ENCODE measurements at places on chromosomes 7 and 10. TPM values are rescaled to one million over a fixed set of nuclear protein-coding genes. Genes with fewer than 3 reads are reported as not detected.

- H3K4me3 ChIP-seq, result no peak overlapping the region
- H3K27me3 ChIP-seq, result no peaks in the 10 kb centered on the region
- no peaks in the 10 kb centered on the region for H3K4me1 ChIP-seq
Measured at GRCh38 chr10:670990-671389, 18.5 kb downstream of the DIP2C start.

GRCh38 chr7:107744345-107744750, 406 bp downstream of the CBLL1 start:
- H3K4me1 ChIP-seq, result peaks cover 26% of the 10 kb centered on the region
- H3K27me3 ChIP-seq, result no peaks in the 10 kb centered on the region
- H3K4me3 ChIP-seq, result peak overlapping the region; percentile 98
- no peak for DNase-seq
- H3K36me3 ChIP-seq, result peaks cover 5% of the 10 kb centered on the region

DNA sequence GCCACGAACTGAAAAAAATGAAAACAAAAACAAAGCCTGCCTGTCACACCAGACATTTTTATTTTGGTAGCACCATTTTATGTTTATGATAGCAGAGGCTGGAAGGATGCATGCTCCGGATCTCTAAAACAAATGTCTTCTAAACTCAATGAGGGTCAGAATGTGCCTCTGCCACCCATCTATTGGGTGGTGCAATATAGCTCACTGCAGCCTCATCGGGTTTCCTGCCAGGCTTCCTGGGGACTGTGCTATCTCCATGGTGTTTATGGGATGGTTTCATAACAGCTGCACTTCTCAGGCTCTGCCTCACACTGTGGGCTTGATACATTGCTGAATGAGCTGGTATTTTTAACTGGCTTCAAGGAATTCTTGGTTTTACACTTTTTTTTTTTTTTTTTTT, 94.4 kb downstream of the ITIH5 start:
- no peak for DNase-seq
- H3K27me3 ChIP-seq, result peaks cover 16% of the 10 kb centered on the region
- H3K4me3 ChIP-seq, result no peak overlapping the region
- no peaks in the 10 kb centered on the region for H3K36me3 ChIP-seq
- H3K27ac ChIP-seq, result no peak overlapping the region

DNA sequence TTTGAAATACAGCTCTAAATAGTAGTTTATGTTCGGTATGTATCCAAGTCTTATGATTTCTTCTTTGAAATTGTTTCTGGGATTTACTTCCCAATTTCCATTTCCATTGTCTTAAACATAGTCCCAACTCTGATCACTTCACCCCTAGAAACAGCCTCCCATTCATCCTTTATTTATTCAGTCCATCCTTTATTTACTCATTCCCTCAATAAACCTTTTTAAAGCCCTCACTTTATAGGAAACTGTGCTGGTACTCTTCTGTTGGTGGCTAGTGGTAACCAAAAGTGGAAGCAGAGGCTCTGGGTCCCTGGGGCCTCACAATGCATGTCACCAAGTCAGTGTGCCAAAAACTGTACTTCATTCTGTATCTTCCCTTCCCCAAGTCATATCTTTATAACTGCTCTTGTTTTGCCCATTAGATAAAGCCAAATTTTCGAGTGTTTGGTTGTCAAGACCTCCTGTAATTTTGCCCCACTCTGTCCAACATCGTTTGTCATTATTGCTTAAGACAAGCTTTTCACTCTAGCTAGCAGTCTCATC, 3.9 kb upstream of the EPC1 start:
- peak overlapping the region; percentile 3 for H3K27ac ChIP-seq
- no peak overlapping the region for H3K4me3 ChIP-seq
- DNase-seq, result peak; percentile 42
- H3K36me3 ChIP-seq, result no peaks in the 10 kb centered on the region
- no peaks in the 10 kb centered on the region for H3K27me3 ChIP-seq
- H3K4me1 ChIP-seq, result peaks cover 30% of the 10 kb centered on the region

DNA sequence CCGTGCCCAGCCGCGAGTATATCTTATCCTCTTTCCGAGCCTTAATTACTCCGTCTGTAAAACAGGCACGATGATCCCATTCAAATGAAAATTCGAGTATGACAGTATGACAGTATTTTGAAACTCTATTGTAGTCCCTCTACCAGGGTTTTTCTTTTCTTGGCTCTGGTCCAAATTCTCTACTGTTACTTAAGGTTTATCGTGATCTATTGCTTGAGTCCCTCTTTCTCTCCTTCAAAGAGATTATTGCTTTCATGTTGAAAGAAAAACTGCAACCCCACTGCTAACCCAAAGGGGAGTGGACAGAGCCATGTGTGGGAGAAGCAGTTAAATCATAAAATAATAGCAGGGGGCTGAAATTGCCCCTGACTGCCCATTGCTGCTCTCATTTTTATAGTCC, 1156.6 kb upstream of the AUTS2 start:
- DNase-seq, result no peak
- no peaks in the 10 kb centered on the region for H3K4me1 ChIP-seq
- no peak overlapping the region for H3K4me3 ChIP-seq
- no peaks in the 10 kb centered on the region for H3K36me3 ChIP-seq
- H3K27ac ChIP-seq, result no peak overlapping the region

DNA sequence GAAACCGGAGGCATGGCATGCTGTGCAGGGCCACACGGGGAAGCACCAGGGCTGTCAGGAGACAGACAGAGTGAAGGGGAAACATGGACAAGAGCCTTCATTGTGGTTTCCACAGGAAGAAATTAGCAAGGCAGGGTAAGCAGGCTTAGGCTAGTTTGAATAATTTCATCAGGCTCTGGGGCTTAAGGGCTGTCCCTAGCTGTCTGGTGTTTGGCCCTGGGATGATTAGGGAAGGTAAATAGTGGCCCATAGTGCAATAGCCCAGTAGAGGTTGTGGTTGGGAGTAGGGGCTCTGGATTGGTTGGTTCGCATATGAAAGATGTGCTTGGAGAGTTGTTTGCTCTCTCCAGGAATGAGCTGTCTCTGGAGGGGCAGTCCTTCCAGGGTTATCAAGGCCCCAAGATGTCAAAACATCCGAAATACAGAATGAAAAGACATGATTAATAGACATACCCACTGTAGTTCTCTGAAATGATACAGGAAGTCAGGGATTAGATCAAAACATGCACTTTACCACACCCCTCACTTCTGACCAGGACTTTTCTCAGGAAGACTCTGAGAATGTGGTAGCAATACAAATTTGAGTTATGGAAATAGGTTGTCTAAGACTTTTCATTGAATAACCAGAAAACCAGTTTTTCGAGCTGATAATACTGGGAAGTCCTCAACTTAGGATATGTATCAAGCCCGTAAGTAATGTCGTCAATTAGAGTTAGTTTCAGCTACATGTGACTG, 224.9 kb upstream of the NFE2L3 start:
- H3K4me3 ChIP-seq, result no peak overlapping the region
- no peak overlapping the region for H3K27ac ChIP-seq

Gene HOXA4
- 2.3 TPM for total RNA-seq

GRCh38 chr10:84204122-84204521, 9.8 kb downstream of the CDHR1 start:
- no peaks in the 10 kb centered on the region for H3K4me1 ChIP-seq
- no peak for DNase-seq
- peaks cover 23% of the 10 kb centered on the region for H3K27me3 ChIP-seq
- H3K36me3 ChIP-seq, result no peaks in the 10 kb centered on the region
- H3K4me3 ChIP-seq, result no peak overlapping the region
- H3K27ac ChIP-seq, result no peak overlapping the region

- no peak overlapping the region for H3K4me3 ChIP-seq
- no peak overlapping the region for H3K27ac ChIP-seq
- no peaks in the 10 kb centered on the region for H3K27me3 ChIP-seq
- H3K4me1 ChIP-seq, result no peaks in the 10 kb centered on the region
Measured at GRCh38 chr7:54796150-54796549, 37.1 kb upstream of the SEC61G start.

GRCh38 chr10:79434223-79434687, 11.2 kb downstream of the ZCCHC24 start:
- H3K36me3 ChIP-seq, result peaks cover 7% of the 10 kb centered on the region
- peak; percentile 89 for DNase-seq
- H3K4me3 ChIP-seq, result peak overlapping the region; percentile 36
- peak overlapping the region; percentile 82 for H3K27ac ChIP-seq
- H3K27me3 ChIP-seq, result no peaks in the 10 kb centered on the region

DNA sequence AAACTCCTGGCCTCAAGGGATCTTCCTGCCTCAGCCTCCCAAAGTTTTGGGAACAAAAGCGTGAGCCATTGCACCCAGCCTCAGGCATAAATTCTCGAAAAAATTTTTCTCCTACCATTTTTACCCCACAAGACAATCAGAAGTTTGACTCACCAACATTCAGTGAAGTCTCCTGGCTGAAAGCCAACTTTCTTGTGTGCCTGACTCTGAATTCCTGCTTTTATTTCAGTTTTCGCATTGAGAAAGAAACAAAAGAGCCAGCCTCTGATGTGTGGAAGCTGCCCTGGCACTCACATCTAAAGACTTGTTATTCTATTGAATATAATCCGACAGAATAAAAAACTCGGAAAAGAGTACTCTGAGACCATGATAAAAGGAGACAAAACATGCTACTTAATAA, 402.9 kb downstream of the MAGI2 start:
- DNase-seq, result peak; percentile 70
- H3K36me3 ChIP-seq, result no peaks in the 10 kb centered on the region
- no peaks in the 10 kb centered on the region for H3K27me3 ChIP-seq
- H3K27ac ChIP-seq, result no peak overlapping the region
- H3K4me1 ChIP-seq, result peaks cover under 1% of the 10 kb centered on the region
- H3K4me3 ChIP-seq, result no peak overlapping the region

GRCh38 chr7:94258418-94259300, 136.0 kb upstream of the COL1A2 start:
- H3K36me3 ChIP-seq, result no peaks in the 10 kb centered on the region
- no peak overlapping the region for H3K4me3 ChIP-seq
- H3K4me1 ChIP-seq, result no peaks in the 10 kb centered on the region
- no peak overlapping the region for H3K27ac ChIP-seq

GRCh38 chr7:153388611-153389010, 629.1 kb downstream of the ACTR3B start:
- no peaks in the 10 kb centered on the region for H3K36me3 ChIP-seq
- H3K4me3 ChIP-seq, result no peak overlapping the region
- H3K4me1 ChIP-seq, result no peaks in the 10 kb centered on the region
- DNase-seq, result no peak
- no peaks in the 10 kb centered on the region for H3K27me3 ChIP-seq

DNA sequence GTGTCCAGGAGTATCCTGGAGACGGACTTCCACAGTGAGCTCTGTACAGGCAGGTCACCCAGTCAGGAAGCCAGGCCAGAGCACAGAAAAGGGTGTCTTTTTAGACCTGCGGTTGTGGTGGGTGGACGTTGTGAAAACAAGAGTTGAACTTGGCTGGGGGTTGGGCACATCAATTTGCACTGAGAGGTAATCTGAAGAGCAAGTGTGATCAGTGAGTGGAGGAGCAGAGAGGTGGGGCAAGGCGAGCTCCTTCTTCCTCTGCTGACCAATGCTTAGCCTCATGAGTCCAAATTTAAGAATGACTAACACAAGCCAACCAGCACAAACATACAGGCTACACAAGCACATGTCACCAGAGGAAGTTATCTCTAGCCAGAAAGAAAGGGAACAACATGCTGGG, 310.8 kb downstream of the TCERG1L start:
- H3K27me3 ChIP-seq, result no peaks in the 10 kb centered on the region
- no peaks in the 10 kb centered on the region for H3K4me1 ChIP-seq
- H3K36me3 ChIP-seq, result no peaks in the 10 kb centered on the region
- no peak overlapping the region for H3K27ac ChIP-seq
- no peak for DNase-seq
- no peak overlapping the region for H3K4me3 ChIP-seq

Gene SPDYE16
- not detected for total RNA-seq

DNA sequence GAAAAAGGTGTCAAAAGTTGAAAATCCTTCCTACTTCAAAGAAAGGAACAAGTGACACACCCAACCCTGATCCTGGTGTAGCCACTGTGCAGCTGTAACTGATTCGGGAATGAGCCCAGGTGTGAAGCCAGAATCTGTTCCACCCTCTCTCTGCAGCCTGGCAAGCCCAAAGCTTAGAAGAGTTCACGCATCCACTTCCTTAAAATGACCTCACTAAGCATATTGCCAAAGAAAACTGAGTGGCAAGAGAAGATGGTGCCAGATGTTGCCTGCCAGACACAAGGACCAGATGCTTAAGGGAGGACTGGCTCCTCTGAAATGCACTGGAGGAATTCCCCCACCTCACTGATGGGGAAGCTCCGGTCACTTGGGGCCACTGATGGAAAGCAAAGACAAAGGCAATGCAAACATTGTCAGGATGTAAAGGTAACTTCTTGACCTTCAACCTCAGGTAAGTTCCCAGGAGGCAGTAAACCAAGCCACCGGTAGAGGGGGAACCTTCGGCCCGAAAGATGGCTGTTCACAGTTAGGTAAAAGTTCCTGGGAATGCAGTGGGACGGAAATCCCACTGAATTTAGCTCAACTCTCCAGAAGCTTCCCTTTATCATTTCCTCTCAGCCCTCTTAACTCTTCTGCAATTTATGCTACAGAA, 554.9 kb downstream of the KCNMA1 start:
- H3K36me3 ChIP-seq, result peaks cover 10% of the 10 kb centered on the region
- DNase-seq, result no peak
- no peak overlapping the region for H3K27ac ChIP-seq

DNA sequence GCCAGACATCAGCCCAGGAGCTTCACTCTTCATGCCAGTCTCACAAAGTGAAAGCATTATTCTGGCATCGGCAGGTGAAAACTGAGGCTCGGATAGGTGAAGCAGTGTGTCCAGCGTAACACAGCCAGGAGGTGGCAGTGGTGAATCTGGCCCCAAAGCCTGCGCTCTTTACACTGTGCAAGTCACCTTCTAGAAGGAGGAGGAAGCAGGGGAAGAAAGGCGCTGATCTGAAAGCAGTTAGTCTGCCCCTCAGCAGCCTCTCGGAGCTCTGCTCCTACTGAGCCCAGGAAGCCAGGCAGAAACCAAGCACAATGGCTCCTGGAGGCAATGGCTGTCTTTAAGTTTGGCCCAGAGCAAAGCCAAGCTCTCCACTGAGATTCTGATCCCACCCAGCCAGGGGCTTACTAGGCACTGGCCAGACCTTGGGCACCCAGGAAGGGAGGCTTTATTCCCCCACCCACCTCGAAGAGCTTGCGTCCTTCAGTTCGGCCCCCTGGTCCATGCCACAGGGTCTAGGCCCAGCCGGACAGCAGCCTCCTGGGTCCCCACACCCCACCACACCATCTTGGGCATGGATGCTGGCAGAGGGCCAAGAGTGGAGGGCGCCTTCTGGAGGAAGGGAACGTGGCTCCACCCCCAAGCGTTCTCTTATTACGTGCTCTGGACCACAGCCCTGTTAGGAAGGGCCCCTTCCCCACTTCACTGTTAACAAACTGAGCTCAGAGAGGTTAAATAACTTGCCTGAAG, 104.5 kb downstream of the GRID1 start:
- no peaks in the 10 kb centered on the region for H3K36me3 ChIP-seq
- H3K27ac ChIP-seq, result no peak overlapping the region
- H3K4me1 ChIP-seq, result no peaks in the 10 kb centered on the region
- peak; percentile 48 for DNase-seq
- H3K4me3 ChIP-seq, result peak overlapping the region; percentile 28
- H3K27me3 ChIP-seq, result no peaks in the 10 kb centered on the region

DNA sequence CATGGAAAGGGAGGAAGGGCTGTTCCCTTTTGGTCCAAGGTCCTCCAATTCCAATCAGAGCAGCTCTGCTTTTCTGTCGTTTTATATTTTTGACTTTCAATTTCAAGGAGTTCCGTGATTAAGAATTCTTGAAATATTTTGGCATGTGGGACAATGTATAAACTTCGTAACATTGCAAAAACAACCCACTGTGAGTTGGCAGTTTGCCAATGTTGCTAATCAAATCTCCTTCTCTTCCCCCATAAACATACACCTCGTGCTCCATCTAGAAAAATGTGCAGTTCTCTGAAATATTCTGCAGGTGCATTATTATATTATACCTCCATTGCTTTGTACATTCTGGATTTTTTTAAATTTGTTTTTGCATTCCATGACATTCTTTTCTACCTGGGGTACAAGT, 49.8 kb downstream of the POU6F2 start:
- peaks cover 8% of the 10 kb centered on the region for H3K27me3 ChIP-seq
- no peak overlapping the region for H3K4me3 ChIP-seq
- DNase-seq, result no peak

All from PC-3 (cell line).